ACHN (cell line): ENCODE measurements at places on chromosomes 12 and 14.

- DNase-seq = no peak
These were observed 263.9 kb upstream of the TMTC1 start for GRCh38 chr12:30047516-30048254.

DNA sequence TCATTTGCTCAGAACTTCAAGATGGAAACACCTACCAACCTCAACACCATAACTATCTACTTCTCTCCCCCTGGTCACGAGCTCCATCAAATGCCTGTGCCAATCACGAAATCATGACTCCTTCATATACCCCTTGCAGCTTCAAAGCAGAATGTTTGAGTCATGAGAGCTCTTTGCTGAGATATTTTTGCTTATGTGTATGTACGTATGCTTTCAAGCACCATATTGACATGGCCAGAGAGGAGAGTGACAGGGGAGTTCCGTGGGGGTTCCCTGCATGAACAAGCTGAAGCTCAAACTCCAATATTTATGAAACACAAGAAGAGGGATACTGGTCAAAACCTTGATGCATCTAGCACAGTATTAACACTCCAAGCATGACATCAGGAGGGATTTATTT lies 374.4 kb downstream of the DPF3 start:
- no peak for DNase-seq

DNA sequence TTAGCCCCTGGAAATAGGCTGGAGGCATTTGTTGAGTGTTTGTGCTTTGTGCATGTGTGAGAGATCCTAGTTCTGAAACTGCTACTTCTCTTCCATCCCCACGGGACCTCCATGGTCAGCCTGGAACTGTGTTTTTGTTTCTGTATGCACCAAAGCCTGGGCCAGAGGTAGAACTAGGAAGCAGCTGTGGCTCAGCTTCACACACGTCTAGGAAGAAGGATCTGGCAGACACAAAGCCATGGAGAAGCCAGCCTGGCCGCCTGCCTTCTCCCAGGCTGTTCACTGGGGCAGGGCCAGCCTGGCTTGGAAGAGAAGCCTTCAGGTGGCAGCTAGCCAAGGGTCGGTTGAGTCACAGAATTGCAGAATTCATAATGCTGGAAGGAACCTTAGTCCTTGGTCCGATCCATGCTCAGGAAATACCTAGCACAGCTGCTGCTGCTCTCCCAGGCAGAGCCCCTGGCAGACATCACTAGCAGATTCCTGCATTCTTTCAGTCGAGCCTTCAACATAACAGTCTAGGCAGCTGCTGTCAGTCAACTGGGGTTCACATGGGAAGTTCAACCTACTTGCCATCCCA lies 27.0 kb downstream of the RIN3 start:
- DNase-seq = peak; percentile 93

DNA sequence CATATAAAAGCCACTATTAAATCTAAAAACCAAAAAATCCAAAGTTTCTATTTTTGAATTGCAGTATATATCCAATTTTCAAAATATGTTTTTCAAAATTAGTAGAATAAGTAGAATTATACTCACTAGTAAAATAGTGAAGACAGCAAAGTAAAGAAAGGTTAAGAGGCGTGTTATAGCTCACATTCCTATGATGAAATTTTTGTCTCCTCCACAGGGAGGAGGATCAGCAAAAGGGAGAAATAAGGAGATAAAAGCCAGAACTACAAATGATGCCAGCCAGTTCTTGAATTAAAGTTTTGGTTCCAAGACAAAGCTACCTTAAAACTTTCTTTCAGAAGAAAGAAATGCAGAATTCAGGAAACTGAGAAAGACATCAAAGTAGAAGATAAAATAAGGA lies 50.0 kb downstream of the C2CD5 start:
- DNase-seq = no peak

GRCh38 chr14:72892879-72893635 lies 844 bp downstream of the DPF3 start:
- peak; percentile 31 for DNase-seq

- no peak for DNase-seq
These were observed 37.7 kb downstream of the RASAL1 start for GRCh38 chr12:113097716-113098440.

DNA sequence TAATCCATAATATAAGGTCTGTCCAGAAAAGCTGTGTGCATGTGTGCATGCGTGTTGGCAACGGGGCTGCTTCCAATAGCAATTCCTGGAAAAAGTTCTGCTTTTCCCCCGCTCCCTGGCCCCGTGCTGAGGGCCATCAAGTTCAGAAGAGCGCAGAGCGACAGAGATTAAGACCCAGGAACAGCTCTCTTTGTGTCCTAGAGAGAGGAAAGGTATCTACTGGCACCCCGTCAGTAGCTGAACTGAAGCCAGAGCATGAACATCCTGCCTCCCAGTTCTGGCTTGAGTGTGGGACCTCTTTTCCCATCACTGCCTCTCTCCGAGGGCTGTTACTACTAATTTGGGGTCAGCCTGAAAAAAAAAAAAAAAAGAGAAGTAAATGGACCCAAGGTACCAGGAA lies 15.5 kb downstream of the HDAC7 start:
- no peak for DNase-seq

DNA sequence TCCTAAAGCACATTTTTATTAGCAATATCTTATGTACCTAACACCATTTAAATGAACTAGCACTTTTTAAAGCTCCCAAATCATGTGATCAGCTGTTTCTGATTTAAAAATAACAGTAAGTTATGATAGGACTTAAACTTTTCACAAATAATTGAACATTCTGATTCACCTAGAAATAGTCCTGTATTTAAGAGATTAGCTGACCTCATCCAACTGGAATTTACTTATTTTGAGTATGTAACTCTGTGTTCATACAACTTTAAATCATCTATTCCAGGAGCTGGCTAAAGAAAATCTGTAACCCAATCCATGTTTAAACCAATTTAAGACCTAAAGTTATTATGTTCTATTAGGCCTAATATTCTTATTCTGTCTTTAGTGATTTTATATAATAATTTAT lies 184.3 kb downstream of the CCDC91 start:
- DNase-seq = peak; percentile 10

- peak; percentile 47 for DNase-seq
These were observed 229.4 kb downstream of the CNTN1 start for GRCh38 chr12:40921563-40922163.

DNA sequence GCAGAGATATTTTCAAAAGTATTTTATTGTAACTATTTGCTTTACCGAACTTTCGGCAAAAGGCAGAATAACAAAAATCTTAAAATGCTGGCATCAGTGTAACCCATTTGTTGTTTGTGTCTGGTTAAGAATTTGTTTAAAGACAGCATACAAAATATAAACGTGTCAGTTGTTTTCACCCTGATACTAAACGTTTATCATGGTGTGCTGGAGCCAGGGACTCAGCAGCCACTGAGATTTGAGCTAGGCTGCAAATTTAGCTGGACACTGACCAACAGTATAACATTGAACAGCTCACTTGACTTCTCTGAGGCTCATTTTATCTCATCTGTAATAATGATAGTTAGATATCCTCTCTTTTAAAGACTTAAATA lies 183.7 kb downstream of the TMTC3 start:
- DNase-seq = no peak

GRCh38 chr12:78951803-78952551 lies 87.4 kb downstream of the SYT1 start:
- no peak for DNase-seq

- DNase-seq = no peak
These were observed 155.2 kb upstream of the ALG10B start for GRCh38 chr12:38161123-38162000.

DNA sequence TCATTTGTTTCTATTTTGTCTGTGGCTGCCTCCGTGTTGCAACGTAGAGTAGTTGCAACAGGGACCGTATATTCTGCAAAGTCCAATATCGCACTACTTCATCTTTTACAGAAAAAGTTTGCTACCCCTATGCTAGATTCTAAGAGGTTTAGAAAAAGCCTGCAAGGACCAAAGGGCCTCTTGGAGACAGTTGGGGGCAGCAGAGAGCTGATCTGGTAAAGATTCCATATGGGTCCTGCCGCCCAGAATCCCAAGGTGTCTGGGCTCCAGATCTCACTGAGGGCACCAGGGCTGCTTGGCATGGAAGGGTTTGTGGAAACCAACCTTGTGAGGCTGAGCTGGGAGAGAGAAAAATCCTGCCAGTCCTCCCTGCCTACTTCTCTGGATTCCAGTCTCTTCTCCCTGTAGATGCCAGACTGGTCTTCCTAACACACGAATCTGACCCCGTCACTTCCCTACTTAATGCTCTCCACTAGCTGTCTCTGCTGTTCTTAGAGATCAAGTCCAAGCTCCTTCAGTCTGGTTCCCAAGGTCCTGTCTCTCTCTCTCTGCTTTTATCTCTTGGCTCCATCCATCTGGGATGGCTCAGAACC lies 74.6 kb downstream of the GLRX5 start:
- peak; percentile 38 for DNase-seq

- no peak for DNase-seq
These were observed 116.2 kb upstream of the ARID2 start for GRCh38 chr12:45613296-45613695.

DNA sequence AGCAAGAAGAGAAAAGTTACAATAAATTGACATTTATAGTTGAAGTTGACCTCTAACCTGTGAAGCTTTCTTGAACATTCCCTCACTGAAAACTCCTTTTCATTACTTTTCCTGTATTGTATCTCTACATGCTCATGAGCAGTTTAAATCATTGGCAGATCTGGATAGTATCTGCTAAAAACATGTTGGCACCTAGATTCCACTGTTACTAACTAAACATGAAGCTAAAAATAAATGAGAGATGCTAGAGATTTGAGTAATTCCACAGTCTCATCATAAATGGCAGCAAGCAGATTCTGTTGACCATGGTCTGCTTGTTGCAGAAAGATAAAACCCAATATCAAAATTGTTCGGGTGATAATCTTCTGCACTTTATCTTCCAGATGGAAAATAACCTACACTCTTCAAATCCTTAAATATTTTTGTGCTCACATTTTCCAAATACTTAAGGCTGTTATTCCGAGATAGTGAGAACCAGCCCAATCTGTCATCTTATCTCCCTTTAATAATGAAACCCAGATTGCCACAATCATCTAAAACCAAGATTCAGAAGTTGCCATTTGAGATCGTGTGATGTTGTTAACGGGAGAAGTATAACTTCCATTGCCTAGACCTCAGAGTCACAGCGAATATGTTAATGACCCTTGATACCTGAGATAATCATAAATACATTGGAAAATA lies 171.0 kb upstream of the DAAM1 start:
- DNase-seq = no peak

GRCh38 chr14:54660604-54661111 lies 93.7 kb downstream of the SAMD4A start:
- peak; percentile 44 for DNase-seq

DNA sequence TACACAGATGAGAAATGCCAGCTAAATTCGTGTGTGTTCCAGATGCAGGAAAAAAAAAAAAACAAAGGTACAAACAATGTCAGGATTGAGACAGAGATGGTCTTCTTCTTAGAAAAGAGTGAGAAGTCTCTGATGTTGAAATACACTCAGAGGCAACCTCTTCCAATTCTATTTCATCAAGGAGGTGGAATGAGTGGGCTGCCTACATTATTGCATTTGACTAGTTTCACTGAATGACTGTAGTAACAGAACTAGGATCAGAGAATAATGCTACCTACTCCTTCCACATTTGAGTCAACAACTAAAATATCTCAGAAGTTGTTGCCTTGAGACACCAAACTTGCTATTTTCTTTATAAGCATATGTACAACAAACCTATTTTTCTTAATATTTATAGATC lies 1332.2 kb upstream of the FLRT2 start:
- no peak for DNase-seq

DNA sequence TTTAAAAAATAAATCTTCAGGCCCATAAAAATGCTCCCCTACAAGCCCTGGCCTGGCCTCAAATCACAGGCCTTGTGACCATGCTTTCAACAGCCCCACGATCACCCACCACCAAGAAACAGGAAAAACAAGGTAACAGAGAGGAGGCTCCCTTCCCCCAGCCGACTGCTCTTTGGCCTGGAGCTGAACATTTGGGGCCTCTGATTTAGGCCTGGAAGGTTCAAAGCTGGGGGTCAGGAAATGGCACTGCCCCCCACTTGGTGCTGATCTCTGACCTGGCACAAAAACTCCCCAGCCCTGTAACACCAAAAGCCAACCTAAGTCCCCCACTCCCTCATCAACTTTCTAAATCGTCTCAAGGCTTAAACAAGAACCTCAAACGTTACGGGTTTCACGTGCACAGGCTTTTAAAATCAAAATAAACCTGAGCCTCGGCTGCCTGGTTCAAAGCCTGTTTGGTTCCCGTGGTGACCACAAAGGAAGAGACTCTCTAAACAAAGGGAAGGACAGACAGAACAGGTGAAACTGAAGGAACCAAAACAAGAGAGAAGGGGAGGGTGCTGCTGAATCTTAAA lies 9.0 kb downstream of the ACTN1 start:
- no peak for DNase-seq

DNA sequence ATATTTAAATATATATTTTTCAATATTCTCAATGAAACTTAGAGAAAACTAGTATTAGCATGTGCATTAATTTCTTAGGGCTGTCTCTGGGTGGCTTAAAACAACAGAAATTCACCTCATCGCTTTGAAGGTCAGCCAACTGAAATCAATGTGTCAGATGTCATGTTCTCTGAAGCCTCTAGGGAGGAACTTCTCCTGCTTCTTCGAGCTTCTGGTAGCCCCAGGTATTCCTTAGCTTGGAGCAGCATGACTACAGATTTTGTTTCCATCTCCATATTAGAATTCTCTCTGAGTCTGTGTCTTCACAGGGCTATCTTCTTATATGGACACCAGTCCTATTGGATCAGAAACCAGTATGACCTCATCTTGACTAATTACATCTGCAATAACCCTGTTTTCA lies 221.5 kb downstream of the PDZRN4 start:
- no peak for DNase-seq

GRCh38 chr12:18419311-18419710 lies 158.0 kb downstream of the PIK3C2G start:
- no peak for DNase-seq
